ENCODE measurements at places on chromosomes 6 and 20. TPM values are rescaled to one million over a fixed set of nuclear protein-coding genes. Genes with fewer than 3 reads are reported as not detected.
A peak's percentile ranks its signal among the peaks of the same experiment; 100 is the strongest.

GRCh38 chr6:8182902-8183665 lies 80.7 kb upstream of the EEF1E1 start:
- no peak for DNase-seq

- no peak for DNase-seq
These were observed 20.8 kb downstream of the TM9SF4 start for GRCh38 chr20:32130352-32130751.

DNA sequence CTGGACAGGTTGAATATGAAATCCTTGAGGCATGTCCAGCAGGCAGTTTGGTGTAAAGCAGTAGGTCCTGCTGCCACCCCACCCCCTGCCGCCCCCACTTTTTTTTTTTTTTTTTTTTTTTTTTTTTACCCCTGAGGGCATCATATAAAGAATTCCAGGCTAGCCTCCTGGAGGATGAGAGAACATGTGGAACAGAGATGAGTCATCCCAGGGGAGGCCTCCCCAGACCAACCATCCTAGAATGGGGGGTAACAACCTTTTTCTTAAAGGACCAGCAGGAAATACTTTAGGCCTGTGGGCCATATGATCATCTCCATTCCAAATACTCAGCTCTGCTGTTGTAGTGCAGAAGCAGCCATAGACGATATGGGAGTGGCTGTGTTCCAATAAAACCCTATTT lies 170.9 kb downstream of the GJA10 start:
- DNase-seq = no peak

DNA sequence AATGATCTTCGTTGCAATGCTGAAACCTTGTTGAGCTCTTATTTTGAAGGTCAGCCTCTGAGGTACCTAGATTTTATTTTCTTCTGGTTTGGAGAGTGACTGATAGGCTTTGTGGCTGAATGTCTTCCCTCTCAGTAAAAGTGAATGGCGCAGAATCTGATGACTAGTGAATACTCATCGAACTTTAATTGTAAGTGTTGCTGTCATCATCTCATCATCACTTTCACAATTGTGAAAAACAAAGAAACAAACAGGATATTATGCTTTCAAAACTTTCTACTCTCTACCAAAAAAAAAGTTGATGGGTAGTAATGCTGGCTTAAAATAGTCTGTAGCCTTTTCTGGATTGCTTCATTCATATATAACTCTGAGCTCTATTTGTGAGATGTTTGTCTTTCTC lies 239.5 kb upstream of the RAB32 start:
- DNase-seq = no peak

GRCh38 chr6:106084106-106084988 lies 1.8 kb upstream of the PRDM1 start:
- peak; percentile 86 for DNase-seq

- DNase-seq = no peak
These were observed 66.2 kb downstream of the ARMC2 start for GRCh38 chr6:108914235-108915022.

GRCh38 chr20:19252451-19253120 lies 40.1 kb downstream of the SLC24A3 start:
- DNase-seq = no peak

GRCh38 chr6:35064290-35064689 lies 76.8 kb downstream of the TCP11 start:
- no peak for DNase-seq

DNA sequence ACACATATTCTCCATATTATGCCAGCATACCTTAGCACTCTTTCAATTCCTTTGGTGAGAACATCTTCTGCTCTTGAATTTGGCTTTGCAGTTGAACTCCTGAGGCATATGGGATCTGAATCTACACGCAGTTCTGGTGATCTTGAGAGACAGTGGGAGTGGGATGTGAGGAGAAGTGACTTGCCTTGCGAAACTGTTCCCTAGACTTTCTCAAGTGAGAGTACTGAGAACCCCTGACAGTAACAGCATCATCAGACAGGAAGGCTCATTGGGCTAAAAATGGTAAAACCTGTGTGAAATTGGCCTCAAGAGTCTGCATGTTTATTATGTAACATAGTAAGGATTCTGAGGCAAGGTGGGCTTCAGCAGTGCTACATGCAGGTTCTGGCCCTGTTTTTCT lies 49.1 kb upstream of the CEP85L start:
- no peak for DNase-seq

GRCh38 chr6:33613146-33613794 lies 7.9 kb upstream of the ITPR3 start:
- DNase-seq = peak; percentile 94

DNA sequence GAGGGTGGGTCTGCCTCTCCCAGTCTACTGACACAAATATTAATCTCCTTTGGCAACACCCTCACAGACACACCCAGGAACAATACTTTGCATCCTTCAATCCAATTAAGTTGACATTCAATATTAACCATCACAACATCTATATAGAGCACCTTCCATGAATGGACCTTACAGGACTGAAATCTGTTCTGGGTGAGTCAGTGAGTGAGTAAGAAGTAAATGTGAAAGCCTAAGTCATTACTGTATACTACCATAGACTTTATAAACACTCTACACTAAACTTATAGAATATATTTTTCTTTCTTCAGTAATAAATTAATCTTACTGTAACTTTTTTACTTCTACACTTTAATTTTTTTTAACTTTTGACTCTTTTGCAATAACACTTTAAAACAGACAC lies 993.8 kb upstream of the MAP3K7 start:
- no peak for DNase-seq

GRCh38 chr6:119347466-119348095 lies 2.0 kb downstream of the MAN1A1 start:
- DNase-seq = no peak

DNA sequence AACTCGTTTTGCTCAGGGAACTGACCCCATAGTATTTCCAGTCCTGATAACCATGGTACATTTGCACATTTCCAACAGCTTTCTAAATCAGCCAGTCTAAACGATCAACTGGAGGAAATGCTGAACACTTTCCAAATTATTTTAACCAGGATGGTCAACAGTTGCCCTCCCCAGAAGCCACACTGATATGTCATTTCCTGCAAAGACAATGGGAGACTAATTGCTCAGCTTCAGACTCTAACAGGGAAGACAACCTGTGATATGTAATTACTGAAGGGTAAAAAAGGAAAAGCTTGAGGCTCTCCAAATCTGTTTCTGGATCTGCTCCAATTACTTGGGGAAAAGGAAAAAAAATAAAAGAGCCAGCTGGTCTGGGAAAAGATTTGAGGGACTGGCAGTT lies 88.8 kb downstream of the FYN start:
- DNase-seq = no peak

GRCh38 chr6:34390531-34391472 lies 1.7 kb downstream of the NUDT3 start:
- peak; percentile 82 for DNase-seq

DNA sequence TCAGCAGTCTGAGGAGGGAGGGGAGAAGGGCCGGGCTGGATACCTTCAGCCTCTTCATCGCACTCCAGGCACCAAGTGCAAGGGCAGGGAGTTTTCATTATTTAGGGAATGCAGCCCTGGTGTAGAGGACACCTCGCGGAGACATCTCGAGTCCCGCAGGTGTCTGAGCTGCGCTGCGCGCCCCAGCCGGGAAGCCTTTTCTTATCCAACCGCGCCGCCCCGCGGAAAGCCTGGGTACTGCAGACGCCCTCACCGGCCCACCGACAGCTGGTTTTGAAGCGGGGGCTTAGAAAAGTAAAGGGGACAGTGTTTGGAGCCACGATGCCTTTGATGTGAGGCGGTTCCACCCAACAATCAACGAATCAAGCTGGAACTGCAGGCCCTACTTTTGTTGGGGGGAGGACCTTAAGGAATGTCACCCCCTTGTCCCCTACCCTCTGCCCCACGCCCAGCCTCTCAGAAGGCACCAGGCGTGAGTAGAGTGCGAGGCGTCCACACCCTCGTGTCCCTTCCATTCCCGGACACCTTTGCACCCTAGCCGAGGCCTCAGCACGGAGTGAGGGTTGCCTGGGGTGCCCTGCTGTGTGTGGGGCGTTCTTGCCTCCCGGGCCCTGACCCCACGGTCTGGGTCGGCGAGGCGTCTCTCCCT lies 8.6 kb downstream of the NKX2-2 start:
- peak; percentile 97 for DNase-seq

DNA sequence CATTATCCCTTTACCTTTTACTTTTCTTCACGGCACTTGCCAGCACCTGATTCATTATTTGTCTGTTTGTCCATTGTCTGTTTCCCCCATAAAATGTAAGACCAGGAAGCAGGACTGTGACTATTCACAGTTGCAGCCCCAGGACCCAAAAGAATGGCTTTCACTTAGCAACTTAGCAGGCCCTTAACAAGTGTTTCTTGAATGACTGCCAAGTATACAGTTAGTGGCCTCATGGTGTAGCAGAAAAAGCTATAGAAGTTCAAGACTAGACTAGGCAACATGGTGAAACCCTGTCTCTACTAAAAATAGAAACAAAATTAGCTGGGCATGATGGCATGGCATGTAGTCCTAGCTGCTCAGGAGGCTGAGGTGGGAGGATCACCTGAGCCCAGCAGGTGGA lies 4.3 kb downstream of the SLC26A8 start:
- no peak for DNase-seq

DNA sequence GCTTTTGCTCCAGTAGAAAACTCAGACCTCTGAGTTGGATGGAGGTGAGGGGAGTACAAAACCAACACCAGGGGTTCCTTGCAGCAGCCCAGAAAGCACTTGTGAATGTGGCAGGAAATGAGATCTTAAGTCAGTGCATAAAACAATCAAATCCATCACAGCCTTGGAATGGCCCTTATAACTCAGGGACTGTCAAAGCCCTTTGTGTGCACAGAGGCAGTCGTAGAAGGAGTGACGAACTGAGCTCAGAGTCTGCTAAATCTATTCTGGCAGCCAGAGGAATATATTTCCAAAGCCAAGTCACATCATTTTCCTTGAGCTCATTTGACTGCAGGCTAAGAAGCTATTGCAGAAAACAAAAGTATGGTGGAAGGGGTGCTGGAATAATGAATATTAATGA lies 676.6 kb downstream of the DHX35 start:
- DNase-seq = no peak

DNA sequence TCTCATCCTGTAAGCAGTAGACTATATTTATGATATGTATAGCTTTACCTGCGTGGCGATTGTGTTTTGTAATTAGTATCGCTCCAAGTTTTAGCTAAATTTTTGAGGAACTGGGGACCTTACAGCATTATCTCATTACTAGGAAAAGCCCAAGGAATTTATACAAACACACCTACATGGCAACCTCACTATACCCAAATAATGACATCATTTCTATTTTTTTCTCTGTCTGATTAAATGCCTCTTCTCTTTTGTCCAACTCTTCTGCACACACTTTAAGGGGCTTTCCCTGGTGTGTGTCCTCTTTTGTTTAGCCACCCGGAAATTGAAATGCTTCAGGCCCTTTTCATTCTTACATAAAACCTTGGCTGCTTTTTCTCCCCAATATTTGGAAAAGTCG lies 82.9 kb upstream of the EXOC2 start:
- DNase-seq = no peak

DNA sequence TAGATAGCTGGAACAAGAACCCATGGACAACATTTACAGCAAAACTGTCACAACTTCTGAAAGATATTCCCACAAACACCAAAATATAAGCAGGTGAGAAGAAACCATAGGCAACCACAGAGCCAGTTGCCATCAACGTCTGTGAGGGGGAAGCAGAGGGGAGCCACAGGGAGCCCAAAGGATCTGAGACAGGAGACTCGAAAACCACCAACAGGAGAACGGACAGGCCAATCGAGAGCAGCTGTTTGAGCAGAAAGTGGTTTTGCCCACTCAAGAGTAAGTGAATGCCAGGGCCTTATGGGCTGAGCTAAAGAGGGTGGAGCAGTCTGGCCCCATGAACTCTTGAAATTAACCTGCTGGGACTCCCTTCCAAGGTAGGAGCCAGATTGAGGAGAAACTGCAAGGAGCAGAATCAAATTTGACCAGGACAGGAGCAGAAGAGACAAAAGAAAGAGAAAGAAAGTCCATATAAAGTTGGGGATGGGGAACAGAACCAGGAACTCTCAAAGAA lies 195.4 kb downstream of the ANKRD60 start:
- no peak for DNase-seq

DNA sequence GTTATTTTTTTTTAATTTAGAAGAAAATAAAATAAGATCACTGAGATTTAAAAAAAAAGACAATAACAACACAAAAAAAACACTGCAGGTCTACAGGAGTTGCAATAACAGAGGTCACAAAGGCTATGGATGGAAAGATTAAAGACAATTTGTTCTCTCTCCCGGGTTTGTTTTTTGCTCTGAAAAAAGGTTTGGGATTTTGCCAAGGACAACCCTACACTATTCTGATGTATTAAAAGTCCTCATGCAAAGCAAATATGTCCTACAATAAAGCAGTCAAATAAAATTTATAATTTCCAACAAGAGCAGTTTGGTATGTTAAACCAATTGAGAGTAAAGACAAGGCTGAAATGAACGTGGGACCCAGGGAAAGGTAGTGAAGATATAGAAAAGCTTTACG lies 55.6 kb downstream of the PTPRK start:
- no peak for DNase-seq

DNA sequence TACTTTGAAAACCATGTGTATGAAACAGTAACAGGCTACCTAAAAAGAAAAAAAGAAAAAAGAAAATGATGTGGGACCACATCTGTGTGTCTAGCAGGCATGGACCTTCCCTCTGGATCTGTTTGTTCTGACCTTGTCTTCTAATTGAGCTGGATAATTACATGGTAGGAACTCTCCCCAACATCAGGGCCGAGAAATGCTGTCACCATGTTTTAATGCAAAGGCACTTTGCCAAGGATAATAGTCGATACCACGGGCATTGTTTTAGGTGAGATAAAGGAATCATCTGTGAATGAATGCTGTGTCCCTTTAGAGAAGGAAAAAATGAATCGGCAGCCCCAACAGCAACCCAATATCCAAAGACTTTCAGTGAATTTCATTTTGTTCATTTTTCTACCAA lies 149.1 kb downstream of the ZDHHC14 start:
- no peak for DNase-seq

GRCh38 chr6:89281779-89282246 lies 33.3 kb downstream of the GABRR2 start:
- no peak for DNase-seq

- no peak for DNase-seq
These were observed 450.5 kb downstream of the MAFB start for GRCh38 chr20:40238511-40238910.

CTAGE9 gene
- total RNA-seq = not detected

LY6G6C gene
- total RNA-seq = not detected

SLC16A10 gene
- total RNA-seq = not detected

KIF25 gene
- total RNA-seq = not detected

C20orf144 gene
- under 0.01 TPM for total RNA-seq

KIF3B gene
- total RNA-seq = 37.4 TPM

MPIG6B gene
- total RNA-seq = not detected

B3GAT2 gene
- total RNA-seq = under 0.01 TPM

STX11 gene
- total RNA-seq = 0.36 TPM

CD109 gene
- total RNA-seq = 93.4 TPM

All from osteoblast (primary cell).